ENCODE measurements at places on chromosomes 2 and 18.
A peak's percentile ranks its signal among the peaks of the same experiment; 100 is the strongest.

DNA sequence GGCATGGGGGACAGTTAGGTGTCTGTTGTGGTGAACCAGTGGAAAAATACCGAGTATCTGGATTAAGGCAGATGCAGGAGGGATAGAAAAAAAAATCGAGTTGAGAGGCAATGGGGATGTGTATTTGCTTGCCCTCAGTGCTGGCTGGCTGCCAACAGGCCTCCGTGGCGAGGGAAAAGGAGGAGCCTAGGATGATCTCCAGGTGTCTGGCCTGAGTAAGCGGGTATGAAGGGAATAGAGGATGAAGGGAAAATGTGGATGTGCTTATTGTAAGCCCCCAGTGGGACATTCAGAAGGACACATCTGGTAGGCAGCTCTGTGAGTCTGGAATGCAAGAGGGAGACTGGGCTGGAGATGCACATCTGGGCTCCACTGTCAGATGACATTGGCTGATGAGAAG lies 22.8 kb downstream of the KCNS3 start:
- DNase-seq = no peak

GRCh38 chr2:20806286-20806685 lies 16.6 kb downstream of the LDAH start:
- DNase-seq = no peak

DNA sequence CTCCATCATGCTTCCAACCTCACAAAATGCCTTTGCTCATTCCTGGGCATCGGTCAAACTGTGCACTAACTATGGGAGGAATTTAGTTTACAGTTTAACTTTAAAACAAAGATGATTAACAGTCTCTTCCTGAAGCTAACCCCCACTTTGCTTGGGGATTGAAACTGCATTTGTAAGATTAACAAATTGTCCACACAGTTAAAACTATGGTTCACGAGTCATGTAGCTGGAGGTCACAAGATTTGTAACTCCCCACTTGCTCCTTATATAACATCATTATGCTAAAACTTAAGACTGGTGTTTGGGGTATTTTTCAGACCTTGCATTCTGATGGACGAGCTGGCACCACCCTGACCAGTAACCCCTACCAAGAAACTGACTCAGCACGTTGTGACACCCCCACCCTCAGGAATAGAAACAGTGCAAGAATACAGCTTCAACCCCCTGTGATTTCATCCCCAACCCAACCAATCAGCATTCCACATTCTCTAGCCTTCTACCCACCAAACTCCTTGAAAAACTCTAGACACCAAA lies 252.3 kb downstream of the MBD5 start:
- DNase-seq = peak; percentile 16

DNA sequence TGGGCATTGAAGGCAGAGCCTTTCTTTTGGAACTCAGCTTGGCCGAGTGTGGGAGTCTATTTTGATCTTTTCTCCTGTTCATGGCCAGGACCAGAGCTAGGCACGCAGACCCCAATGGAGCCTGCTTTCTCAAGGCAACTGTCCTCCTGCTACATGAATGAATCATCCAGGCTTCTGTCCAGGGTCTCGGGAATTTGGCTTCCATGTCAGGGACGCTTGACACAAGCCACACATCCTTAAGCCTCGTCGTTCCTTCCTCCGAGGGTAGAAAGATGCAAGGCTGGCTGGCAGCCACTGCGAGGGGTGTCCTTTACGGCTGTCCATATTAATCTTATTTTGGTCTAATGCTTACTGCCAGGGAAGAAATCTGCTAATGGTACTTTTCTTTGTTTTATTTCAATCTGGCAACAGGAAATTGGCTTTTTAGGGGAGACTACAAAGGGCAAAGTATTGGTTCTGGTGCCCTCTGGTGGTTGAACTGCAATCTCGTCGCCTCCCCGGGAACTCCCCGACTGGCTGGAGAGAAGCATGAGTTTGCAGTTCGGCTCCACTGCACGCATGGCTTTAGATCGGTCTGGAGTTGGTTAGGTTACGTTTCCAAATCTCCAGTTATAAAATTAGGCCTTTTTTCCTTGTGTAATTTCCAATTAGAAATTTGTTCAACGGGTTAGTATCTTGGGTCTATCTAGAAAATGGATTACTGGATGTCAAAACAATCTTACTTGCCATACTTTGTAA lies 135.2 kb downstream of the ALPK2 start:
- peak; percentile 73 for DNase-seq

GRCh38 chr18:3401669-3402620 lies 48.0 kb upstream of the TGIF1 start:
- no peak for DNase-seq

DNA sequence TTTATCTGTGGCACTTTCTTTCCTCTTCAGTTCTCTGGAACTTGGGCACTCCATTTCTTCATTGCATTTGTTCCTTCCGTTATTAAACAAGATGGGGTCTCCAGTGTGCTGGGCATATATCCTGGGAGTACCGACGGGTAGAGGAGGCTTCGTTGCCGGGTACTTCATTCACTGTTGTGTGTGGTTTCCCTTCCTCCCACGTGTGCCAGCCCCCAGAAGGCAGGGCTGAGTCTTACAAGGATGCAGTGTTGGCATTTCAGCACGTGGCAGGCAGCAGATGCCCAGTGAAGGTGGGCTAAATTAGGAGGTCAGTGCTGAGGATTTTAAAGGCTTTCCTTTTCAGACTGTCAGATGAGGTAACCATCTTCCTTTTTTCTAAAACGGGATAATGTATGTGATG lies 58.6 kb downstream of the MGAT5 start:
- no peak for DNase-seq

DNA sequence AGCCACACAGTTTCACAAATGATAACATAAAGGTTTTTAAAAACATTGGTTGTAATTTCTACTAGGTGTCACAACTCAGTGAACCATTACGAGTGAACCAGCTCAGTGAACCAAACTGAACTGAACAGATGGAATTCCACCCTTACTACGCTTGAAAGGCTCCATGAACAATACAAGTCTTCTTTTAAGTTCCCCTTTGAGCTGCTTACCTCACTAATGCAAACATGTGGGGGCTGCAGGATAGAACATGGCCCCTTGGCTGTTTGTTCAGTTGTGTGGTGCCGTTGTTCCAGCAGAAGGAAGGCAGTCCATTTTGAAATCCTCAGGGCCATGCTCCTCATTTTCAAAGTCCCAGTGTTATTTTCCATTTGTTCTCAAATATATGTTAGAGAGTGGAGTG lies 30.7 kb upstream of the KLHL14 start:
- no peak for DNase-seq

- DNase-seq = no peak
These were observed 83.0 kb downstream of the ACVR1 start for GRCh38 chr2:157793053-157793612.

- no peak for DNase-seq
These were observed 1.3 kb downstream of the NETO1 start for GRCh38 chr18:72866442-72866900.

Data from EL (cell line).